ENCODE measurements at places on chromosomes 11 and 22.

DNA sequence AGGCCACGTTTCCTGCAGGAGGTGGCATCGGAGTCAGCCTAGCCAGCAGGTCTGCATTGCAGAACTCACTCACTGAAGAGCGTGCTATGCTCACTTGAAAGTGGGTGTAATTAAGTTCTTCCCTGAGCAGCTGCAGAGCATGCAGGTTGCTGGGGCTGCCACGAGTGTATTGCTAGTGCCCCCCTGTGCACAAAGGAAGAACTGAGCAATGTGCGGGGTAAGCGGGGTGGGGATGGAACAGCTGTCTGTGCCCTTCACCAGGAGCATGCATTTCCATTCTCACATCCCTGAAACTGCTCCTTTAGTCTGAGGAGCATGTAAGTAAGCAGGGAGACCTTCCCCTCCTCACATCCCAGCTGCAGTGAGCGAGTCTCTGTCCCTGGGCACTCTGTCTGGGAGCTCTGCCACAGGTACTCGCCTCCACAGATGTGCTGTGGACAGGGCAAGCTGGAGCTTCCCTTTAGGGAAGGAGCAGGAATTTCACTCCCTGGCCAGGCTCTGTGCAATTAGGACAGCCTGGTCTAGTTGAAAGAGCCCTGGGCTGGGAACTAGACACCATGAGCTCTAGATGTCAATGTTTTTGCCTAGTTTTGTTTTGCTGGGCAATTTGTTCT lies 1031.8 kb downstream of the NTM start:
- DNase-seq: no peak

- no peak for DNase-seq
These were observed 115.0 kb upstream of the NARS2 start for GRCh38 chr11:78689585-78690153.

DNA sequence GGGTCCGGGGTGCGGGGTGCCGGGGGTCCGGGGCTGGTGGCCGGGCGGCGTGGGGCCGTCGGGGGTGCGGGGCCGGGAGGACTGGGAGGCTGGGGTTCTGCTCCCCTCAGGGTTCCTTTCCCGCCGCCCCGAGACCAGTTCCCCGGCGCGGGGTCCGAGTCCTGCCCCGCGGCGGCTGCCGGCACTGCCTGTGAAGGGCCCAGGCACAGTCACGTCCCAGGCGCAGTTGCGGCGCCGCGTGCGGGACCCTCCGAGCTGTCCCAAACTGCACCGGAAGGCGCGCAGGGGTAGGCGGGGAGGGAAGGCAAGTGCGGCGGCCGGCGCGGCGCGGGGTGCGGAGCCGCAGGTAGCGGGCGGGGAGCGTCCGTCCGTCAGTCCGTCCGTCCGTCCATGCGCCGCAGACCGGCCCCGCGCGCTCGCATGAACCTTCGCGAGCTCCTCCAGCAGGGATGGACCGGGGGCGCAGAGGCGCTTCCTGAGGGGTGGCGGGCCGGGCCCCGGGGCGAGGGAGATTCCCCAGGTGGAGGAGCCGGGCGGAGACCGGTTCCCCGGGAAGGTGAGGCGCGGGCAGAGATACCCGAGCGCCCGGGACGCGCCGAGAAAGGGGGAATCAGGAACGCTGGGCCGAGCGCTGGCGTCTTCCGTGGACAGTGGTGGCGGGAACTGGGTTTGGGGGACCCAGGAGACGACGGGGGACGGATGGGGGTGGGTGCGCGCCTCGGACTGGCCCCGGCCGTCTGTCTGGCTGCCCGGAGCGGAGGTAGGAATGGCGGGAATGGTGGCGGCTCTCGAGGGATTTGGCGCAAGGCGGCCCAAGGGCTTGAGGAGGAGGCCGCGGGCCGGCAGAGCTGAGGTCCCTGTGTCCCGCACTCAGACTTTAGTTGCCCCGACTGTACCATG lies 3.1 kb upstream of the ADORA2A start:
- peak; percentile 38 for DNase-seq

GRCh38 chr22:47384977-47385376 lies 622.5 kb downstream of the TBC1D22A start:
- no peak for DNase-seq

DNA sequence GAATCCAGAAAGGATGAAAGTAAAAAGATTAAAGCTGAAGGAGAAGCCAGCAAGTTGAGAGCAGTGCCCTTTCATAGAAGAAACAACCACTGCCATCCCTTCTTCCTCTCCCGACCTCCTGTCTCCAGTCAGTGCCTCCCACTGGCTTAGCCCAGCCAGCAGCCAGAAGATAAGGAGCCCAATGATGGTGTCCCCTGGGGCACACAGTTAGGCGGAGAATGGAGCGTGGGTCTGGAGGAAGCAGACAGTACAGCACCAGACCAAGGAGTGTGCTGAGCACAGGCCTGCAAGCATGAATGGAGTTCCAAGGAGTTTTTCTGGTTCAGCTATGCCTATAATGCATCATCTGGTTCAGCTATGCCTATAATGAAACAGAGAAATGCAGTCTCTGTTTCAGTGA lies 54.3 kb upstream of the TNRC6B start:
- no peak for DNase-seq

- no peak for DNase-seq
These were observed 696 bp downstream of the KRTAP5-5 start for GRCh38 chr11:1630271-1630670.

DNA sequence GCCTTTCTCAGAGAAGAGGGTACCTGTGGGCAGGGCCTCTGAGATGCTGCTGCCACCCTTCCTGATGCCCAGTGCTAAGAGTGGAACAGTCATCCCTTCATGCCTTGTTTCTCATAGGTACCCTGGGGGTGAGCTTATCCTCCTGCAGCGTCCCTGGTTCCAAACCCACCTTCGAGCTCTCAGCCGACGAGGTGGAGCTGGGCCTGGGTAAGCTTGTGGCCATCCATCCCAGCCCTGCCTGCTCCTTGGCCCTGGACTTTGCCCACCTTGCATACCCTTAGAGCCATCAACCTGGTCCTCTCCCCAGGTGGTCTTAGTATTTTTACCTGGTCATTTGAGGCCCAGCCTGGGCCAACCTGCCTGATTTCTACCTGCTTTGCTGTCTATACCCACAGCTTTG lies 8.7 kb downstream of the TKFC start:
- no peak for DNase-seq

- no peak for DNase-seq
These were observed 1457.7 kb downstream of the BRD1 start for GRCh38 chr22:48369789-48370507.

GRCh38 chr11:3160252-3161031 lies 4.7 kb downstream of the OSBPL5 start:
- no peak for DNase-seq

- no peak for DNase-seq
These were observed 105.2 kb downstream of the MAML2 start for GRCh38 chr11:96237766-96238266.

DNA sequence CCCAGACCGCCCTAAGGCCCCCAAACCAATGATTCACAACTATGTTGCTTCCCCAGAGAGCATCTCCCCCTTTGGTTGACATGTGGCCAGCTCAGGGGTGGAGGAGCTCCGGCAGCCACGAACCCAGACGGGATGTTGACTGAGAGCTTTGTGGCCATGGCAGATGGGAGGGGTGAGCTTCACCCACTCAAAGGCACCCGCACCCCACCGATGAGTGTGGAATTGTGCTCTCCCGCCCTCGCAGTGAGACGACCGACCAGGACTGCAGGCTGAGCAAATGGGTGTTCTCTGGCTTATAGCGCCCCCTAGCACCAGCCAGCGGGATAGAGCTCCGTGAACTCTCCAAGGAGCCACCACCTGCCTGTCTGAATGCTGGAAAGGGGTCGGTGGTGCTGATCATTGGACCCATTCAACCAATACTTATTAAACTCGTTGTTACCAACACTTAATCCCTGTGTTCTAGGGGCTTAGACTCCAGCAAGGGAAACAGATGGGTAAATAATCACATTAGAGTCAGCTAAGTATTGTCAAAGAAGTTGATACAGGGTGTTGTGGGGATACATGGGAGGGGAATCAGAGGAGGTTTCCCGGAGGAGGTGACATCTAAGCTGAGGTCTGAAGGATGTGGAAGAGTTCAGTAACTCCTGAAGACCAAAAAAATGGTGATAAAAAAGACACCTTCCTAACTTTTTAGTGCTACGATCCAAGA lies 4.5 kb upstream of the TIMP3 start:
- DNase-seq: peak; percentile 34

DNA sequence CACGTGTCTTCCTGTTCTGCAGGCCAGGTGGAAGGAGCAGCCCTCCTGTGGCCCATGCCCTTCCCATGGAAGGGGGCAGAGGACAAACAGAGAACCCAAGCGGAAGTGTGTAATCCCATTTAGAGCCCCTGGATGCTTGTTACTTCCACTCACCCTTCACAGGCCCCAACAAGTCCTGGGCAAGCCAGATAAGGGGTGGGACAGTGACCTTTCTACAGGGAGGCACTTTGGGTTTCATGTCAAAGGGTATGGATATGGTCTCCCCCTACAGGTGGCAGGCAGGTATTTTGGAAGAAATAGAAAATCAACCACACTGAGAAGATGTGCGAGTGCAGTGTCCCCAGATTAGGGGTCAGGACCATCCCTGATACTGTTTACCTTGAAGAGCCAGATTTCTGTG lies 11.4 kb downstream of the MPEG1 start:
- DNase-seq: no peak

GRCh38 chr22:44954149-44954548 lies 55.7 kb downstream of the PHF21B start:
- DNase-seq: no peak

- DNase-seq: peak; percentile 54
These were observed 90.6 kb downstream of the GAB4 start for GRCh38 chr22:16917144-16918003.

DNA sequence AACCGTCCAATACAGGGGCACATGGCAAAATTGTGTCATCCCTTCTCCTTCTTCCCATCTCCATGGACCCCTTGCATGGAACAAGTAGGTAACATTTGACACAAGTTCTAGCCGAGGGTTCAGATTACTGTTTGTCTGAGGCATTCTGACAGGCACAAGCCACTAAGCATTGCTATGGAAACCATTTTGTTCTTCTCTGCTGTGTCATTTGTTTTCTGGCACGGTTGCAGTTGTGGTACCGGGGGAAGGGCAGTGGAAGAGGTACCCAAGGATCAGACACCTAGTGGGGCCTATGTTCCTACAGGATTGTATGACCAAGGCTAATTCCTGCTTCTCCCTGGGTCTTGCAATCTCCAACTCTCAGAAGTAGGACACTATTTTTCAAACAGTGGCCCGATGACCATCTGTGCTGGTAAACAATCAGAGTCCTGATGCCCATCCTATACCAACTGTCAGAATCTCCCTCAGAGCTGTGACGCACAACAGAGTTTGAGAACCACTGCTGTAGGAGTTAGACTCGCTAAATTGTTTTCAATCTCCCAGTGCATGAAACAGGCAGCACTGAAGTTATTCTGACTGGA lies 69.3 kb downstream of the KCNC1 start:
- DNase-seq: no peak

GRCh38 chr22:22599248-22599647 lies 40.2 kb upstream of the PRAME start:
- DNase-seq: no peak

DNA sequence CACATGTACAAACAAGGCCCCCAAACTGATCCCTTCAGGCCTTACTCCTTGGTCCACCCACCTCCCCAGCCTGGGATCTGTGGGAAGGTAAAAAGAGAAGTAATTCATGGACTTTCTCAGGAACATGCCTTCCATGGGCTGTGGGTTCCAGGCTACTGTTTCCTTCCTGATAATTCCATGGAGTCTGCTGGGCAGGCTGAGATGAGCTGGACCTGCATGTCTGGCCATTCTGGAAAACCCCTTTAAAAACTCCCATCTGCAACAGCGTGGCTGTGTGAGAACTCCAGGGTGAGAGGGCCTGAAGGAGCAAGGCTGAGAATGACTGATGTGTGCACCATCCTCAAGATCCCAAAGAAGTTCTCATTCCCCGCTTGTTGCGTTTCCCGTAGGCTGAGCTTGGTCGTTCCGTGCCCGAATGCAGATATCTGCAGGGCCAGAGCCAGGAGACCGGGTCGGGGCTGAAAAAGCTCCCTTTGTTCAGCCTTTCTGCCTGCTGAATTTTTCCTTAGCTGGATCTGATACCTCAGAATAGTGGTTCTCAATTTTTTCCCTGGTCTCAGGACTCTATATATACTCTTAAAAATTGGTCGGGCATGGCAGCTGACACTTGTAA lies 72.9 kb downstream of the NAT10 start:
- DNase-seq: no peak

DNA sequence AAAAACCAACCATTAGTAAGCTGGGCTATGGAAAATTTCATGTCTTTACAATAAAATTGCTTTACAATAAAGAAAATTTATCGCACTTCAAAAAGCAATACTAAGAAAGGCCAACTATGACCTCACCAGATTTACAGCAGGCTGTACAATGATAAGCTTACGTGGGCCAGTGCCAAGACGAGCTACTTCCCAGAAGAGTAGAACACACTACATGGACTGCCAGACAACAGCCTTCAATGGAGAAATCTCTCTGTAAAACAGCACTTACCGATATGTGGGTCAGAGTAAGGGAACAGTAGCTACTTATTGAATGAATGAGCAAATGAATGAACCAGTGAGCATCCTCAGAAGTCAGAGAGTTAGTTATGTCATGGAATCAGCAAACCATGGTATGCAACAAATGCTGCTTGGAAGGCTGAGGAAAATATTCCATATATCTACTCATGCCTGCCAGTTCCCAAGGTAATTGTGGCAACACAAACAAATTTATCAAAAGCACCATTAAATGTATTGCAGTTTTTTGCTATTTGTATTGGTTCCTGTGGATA lies 74.4 kb downstream of the SLC36A4 start:
- DNase-seq: no peak

DNA sequence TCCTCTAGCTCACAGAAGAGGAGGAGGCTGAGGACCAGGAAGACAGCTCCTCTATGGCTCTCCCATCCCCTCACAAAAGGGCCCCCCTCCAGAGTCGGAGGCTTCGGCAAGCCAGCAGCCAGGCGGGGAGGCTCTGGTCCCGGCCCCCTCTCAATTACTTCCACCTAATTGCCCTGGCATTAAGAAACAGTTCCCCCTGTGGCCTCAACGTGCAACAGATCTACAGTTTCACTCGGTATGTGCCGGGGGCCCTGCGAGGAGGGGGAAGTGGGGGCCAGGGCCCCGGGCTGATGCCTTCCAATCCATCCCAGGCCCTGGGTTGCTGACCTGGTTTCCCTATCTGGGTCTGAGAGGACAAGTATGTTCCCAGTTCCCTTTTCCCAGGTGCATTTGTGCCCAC lies 7.9 kb downstream of the FOXR1 start:
- DNase-seq: no peak

DNA sequence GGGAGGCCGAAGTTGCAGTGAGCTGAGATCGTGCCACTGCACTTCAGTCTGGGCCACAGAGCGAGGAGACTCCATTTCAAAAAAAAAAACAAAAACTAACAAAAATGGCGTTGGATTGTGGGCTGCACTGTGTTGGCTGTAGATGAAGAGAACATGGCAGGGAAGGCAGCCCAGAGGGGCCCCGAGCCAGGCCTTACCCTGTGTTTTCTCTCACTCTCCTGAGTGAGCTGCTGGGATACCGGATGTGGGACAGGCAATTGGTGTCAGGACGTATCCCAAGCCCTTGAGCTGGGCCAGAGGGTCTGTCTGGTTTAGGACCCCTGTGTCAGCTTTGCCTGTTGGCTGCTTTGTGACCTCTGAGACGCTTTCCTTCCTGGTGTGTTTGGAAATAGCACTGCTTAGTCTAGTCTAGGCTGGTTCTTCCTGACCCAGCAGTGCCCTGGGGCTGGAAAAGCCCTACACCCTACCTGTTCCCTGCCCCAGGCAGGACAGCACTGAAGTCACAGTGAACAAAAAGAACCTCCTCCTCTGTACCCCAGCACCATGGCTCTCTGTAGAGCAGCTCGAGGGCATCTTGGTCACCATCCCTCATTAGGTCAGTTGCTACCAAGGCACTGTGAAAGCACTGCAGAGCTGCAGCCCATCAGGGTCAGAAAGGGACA lies 17.8 kb downstream of the CHADL start:
- no peak for DNase-seq

- no peak for DNase-seq
These were observed 129.5 kb downstream of the ATG16L2 start for GRCh38 chr11:72943664-72944063.
